ENCODE measurements at places on chromosomes 4 and X. TPM values are rescaled to one million over a fixed set of nuclear protein-coding genes. Genes with fewer than 3 reads are reported as not detected.

GRCh38 chr4:152705903-152706302 is 26.1 kb upstream of the TMEM154 start:
- DNase-seq, result no peak

GRCh38 chrX:77275392-77275791 is 171.8 kb upstream of the FGF16 start:
- DNase-seq, result no peak

GRCh38 chr4:3261411-3262207 is 12.7 kb downstream of the MSANTD1 start:
- DNase-seq, result no peak

DNA sequence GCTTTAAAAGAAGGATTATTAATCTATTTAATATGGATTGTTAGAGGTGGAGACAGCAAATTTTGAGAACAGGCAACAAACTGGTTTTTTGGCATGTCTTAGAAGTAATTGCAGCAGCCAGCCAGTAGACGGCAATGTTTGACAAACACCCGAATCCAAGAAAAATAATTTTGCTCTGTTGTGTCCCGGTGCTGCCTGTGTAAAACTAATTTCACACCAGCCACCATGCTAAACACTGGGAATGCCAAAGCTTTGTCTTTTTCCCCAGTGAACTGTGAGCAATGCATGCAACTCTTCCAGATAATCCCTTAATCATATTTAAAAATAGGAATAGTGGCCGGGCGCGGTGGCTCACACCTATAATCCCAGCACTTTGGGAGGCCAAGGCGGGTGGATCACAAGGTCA is 25.9 kb downstream of the SMIM31 start:
- no peak for DNase-seq

DNA sequence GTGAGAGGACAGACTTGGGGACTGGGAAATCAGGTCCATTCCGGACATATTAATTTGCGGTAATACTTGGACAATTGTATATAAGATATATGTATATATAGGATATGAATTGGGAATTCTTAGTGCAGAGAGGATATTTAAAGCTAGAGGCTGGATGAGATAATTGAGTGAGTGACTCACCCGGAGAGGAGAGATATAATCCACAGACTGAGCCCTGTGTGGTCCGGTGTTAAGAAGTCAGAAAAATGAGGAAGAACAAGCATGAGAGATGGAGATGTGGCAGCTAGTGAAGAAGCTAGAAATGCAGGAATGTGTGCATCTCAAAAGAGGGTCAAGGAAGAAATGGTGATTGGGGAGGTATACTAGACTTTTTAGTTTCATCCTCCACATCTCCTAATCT is 336.2 kb downstream of the SLC7A11 start:
- DNase-seq, result no peak

- no peak for DNase-seq
Measured at GRCh38 chr4:90118527-90119195, 8.5 kb upstream of the CCSER1 start.

- no peak for DNase-seq
Measured at GRCh38 chr4:122577808-122578781, 42.8 kb downstream of the IL21 start.

- no peak for DNase-seq
Measured at GRCh38 chr4:113248320-113248719, 198.9 kb downstream of the ANK2 start.

GRCh38 chr4:182297659-182298058 is 54.5 kb downstream of the TENM3 start:
- DNase-seq, result no peak

- no peak for DNase-seq
Measured at GRCh38 chrX:110444996-110445395, 86.3 kb downstream of the RTL9 start.

- DNase-seq, result no peak
Measured at GRCh38 chr4:148831945-148832344, 389.7 kb upstream of the NR3C2 start.

DNA sequence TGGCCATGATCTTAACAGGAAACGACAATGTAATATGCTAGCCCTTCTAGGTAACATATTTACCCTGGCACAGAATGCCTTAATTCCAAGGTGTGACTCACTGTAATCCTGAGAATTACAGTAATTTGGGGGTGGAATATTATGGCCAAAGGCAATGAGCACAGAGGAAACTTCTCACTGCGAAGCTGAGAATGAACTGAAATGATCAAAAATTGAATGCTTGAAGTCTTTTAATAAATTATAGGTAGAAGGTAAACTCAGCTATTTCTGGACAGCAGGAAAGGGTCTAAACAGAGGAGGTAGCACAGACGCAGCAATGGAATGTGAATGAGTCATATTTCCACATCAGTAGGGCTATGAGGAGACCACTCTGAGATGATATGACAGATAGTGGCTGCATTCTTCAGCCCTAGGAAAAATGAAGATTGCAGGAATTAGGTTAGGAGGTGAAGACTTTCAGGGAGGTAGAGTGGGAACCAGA is 312.6 kb downstream of the PACRGL start:
- DNase-seq, result no peak

DNA sequence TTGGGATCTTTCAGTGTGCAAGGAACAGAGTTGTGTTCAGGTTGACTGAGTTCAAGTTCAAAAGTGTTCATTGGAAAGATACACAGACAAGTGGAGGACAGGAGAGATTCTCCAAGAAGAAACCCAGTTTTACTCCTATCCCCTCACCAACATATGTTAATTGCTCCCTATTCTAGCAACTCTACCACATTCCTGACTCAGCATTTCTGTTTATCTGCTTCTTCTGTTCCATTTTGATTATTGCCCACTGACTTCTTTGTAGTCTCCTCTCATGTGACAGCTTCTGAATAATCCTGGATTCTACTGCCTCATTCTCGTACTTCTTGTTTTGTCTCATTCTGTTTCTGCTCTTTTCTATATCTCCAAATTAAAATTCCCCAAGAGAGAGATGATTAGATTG is 15.8 kb upstream of the SPANXC start:
- no peak for DNase-seq

- no peak for DNase-seq
Measured at GRCh38 chr4:147731580-147732517, at the start of gene ARHGAP10. TSS of gene ARHGAP10 (plus strand) at chr4:147732088. CDS start at chr4:147732302, 214 bp downstream.

DNA sequence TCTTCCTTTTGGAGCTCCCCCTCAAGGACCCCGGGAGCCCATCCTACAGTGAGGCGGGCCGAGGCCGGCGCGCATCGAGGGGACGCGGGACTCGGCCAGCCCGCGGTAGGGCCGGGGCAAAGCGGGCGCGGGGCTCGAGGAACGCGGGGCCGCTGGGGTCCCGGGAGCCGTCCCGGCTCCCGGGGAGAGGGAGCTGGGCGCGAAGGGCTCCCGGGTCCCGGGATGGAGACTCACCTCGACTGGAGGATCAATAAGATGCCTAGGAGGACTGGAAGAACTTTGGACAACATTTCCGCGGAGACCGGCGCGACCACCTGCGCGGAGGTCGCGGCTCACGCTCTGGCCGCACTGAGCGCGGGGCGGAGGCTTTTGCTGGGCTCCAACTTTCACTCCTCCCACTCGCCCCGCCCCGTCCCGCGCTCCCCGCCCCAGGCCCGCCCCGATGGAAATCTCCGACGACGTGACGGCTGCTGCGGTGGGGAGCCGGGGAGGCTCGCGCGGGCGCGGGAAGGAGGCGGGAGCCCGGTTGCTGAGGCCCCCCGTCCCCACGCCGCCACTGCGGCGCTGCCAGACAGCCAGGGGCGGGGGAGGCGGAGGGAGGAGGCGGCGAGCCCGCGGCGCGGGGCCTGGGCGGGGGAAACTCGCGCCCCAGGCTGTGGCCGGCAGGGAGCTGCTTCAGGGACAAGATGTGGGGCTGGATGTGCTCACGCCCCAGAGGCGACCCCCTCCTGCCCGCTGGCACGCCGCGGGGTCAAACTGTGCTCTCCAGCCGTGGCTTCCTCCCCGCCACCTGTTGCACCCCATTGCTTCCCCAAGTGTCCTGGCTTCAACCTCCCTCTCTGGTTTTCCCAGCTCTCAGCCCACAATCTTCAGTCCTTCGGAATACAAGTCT is at the start of gene GABRE:
GABRE (minus strand) TSS at position 341 of the 892 bp plus-strand sequence; CDS start at position 290, 51 bp downstream.
- no peak for DNase-seq

GRCh38 chr4:174320494-174321199 is 36.9 kb downstream of the CEP44 start:
- DNase-seq, result no peak

DNA sequence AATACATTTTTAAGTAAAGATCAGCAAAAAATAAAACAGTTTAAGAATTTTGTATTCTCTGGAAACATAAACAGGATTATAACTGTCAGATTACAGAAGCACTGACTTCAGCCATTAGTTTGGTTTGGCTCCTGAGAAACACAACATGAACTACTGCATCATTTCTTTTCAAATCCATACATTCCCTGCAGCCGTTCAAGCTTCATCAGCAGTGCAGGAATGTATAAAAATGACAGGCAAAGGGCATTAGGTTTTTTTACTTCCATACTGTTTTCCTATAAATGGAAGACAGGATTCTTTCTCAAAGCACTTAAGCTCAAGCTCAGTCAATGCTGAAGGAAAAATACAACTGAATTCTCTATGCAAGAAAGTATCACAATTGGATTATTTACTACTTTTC is 4.2 kb upstream of the MAB21L2 start:
- no peak for DNase-seq

DNA sequence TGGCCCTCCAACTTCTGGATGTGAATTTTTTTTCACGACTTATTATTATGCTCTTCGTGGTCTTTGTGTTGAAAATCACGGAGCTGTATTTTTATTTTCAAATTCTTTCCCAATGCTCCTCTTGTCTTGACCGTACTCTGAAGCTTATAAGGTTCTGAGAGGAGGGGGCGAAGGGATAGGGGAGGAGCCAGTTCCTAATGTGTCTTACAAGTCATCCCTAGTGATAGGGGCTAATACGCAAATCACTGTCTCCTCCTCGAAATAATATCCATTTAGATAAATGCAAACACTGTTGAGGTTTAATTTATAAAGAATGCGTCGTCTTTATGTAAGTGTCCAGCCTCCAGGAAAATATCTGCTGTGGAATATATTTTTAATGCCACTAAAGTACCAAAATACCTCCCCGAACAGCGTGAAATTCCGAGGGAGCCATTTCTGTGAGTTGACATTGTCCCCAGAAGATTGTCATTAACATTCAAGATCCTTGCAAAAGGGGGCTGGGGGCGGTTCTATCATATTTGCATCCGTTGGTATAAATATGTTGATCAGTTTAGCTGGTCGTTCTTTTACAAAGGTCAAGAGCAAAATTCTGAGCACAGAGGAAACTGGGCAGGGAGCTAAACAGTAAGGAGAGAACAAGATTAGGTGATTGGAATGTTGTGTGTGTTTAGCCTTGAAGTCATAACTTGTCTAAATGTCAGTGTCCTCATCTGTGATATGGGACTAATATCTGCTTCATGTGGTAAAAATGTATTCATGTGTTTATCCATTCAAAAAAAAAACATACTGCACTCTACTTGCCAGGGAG is 3.7 kb upstream of the FAT1 start:
- DNase-seq, result no peak

- no peak for DNase-seq
Measured at GRCh38 chr4:113637363-113637762, 124.2 kb downstream of the CAMK2D start.

- no peak for DNase-seq
Measured at GRCh38 chr4:74990276-74990875, 57.5 kb downstream of the PARM1 start.

GRCh38 chr4:31791666-31792065 is 1071.5 kb downstream of the PCDH7 start:
- no peak for DNase-seq

GRCh38 chr4:56468097-56468422 is 643 bp downstream of the SRP72 start:
- DNase-seq, result no peak

GRCh38 chrX:106599411-106599810 is 12.4 kb upstream of the RADX start:
- DNase-seq, result no peak

DNA sequence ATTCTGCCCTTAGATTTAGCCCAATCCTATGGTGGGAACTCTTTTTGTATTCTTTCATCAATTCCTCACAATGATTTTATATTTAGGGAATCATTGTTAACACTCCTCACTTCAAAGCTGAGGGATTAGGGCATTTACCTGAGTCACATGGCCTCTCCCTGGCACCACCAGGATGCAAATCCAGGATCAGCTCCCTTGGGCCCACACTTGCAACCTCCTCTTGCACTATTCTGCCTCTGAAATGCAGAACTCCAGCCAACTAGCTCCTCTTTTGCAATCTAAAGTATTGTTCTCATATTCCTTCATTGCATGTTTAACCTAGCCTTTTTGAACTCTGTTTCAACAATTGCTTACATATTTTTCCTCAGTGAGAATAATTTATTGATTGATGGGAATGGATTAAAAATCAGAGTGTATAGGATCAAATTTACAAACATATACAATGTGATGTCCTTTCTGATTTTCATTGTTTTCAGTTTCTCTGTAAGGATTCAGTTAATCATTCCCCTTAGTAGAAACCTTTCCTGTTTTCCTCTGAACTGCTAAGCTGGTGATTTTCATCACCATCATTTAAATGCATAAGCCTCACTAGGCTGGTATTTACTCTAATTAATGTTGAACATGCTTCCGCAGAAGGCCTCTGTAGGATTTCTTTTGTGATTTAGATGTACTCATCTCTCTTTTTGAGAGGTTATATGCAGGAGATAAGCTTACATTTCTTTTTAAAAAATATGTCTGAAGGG is 3.3 kb upstream of the RELL1 start:
- DNase-seq, result no peak

GRCh38 chr4:10677796-10678497 is 6.6 kb downstream of the CLNK start:
- DNase-seq, result no peak

GRCh38 chr4:15104825-15105224 is 102.5 kb downstream of the CPEB2 start:
- no peak for DNase-seq

DNA sequence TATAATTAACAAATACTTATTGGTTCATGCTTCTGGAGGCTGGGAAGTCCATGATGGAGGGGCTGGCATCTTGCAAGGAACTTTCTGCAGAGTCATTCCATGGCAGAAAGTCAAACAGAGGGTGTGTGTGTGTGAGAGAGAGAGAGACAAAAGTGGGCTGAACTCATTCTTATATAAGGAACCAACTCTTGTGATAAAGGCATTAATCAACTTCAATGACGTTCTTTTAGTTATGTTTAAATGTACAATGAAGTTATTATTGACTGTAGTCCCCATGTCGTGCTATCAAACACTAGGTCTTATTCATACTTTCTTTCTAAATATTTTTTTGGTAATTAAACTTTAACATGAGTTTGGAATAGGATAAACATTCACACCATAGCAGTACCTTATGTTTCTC is 1408.8 kb downstream of the STIM2 start:
- DNase-seq, result no peak

The SNCA gene
- 1.6 TPM for total RNA-seq

The DCX gene
- total RNA-seq, result 0.26 TPM

The CCDC149 gene
- 9.6 TPM for total RNA-seq

The PCDH7 gene
- total RNA-seq, result 68.9 TPM

The QDPR gene
- 8.6 TPM for total RNA-seq

The LRIT3 gene
- not detected for total RNA-seq

The SERPINA7 gene
- not detected for total RNA-seq

Measured in esophagus squamous epithelium (tissue), 5 donors.